ENCODE measurements at places on chromosomes 1 and 21.

GRCh38 chr1:202615501-202616354, 94.5 kb downstream of the SYT2 start:
- DNase-seq, result no peak

DNA sequence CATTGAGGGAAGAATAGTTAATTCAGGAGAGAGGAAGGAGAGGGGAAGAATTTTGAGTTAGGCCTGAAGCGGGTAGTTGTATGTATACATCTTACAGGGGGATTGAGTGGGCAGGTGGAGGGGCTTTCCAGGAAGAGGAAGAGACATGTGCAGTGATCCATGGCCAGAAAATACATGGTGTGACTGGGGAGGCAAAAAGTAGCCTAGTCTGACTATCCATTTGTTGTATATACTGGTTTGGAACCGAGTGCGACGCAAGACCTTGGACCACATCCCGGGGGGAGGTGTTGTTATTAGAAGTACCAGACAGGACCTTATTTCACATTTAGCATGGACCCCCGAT, 158.3 kb downstream of the SDCCAG8 start:
- no peak for DNase-seq

DNA sequence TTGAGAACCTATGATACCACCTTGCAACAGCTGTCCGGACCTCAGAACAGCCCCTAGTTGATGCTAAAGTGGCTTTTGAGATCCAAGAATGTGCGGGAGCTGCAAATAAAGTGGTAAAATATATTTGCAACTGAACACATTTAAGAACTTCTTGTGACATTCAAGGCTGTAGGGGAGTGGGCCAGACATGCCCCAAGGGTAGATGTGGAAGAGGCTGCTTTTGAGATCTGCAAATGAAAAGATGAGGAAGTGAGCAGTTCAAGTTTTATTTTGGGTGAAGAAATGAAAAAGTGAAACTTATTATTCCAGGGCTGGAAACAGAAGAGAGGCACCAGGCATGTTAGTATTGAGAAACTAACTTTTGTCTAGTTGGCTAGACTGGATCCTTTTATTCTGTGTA, 359.5 kb upstream of the PLXNA2 start:
- no peak for DNase-seq

DNA sequence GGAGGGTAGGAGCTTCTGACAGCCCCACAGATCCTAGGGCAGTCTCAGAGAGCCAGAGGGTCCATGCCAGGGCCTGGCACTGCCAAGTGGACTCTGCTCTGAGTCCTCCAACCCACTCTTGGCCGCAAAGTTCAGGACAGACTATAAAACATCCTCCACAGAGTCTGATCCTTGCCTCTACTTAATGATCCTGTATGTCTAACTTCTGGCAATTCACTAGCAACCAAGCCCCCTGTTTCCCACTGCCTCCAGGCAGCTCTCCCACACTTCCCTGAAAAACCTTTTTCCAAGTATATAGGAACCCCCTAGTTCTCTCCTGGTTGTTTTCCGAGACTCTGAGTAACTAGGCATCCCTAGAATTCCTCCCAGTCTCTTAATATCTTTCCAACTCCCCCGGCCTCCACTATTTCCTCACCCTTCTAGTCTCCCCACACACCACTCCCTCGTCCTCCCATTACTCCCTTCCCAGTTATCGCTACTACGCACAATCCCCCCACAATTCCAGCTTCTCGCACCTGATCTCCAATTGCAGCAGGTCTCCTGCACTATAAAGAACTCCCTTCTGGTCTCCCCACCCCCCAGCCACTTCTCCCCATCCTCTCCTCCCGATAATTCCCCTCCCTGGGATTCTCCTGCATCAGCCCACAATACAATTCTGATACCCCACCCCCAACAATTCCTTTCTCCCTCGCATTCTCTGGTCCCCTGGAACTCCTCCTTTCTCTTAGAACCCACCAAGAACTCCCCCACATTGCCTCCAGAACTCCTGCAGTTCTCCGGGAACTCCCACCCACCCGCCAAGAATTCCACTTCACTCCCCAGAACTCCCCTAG, 574 bp downstream of the IGSF9 start:
- no peak for DNase-seq

- DNase-seq, result no peak
Measured at GRCh38 chr1:155316922-155317321, 3.8 kb upstream of the RUSC1 start.

- no peak for DNase-seq
Measured at GRCh38 chr1:21931171-21932093, 5.7 kb downstream of the HSPG2 start.

GRCh38 chr1:35486858-35487408, 70.3 kb downstream of the KIAA0319L start:
- DNase-seq, result peak; percentile 24

- DNase-seq, result no peak
Measured at GRCh38 chr1:89198081-89198480, 661 bp downstream of the GBP4 start.

DNA sequence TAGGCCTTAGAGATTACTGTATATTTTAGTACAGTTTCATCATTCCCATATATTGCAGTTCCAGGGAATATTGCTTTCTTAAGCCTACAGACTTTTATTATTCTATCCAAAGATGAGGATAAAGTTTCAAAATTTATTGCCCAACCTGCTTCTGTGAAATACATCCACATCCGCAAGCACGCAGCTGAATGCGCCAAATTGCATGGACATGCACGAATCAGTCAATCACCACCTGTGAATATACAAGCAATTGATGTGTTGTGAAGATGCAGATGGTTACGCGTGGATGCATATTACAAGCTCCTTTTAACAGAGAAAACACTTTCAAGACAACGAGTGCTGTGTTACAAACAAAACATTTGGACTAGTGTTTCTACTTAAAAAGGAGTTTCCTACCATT, 577.8 kb upstream of the PLXNA2 start:
- DNase-seq, result no peak

GRCh38 chr1:166182281-166182680, 15.5 kb upstream of the FAM78B start:
- DNase-seq, result no peak

DNA sequence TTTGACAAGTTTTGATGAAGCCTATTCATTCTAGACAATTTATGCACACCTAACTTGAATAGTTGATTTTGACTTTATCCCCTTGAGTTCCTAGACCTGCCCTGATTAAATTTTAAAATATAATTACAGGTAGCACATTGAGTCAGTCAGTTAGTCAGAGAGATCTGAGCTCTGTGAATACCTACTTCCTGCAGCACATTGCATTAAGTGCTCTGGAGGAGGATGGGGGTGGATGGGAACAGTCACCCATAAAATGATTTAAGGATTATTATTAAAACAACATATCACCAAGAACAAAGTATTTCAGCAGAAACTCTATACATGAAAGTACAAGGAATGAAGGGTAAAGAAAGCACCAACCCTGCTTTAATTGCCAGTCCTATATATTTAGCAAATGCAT, 11.8 kb upstream of the RPF1 start:
- DNase-seq, result no peak

DNA sequence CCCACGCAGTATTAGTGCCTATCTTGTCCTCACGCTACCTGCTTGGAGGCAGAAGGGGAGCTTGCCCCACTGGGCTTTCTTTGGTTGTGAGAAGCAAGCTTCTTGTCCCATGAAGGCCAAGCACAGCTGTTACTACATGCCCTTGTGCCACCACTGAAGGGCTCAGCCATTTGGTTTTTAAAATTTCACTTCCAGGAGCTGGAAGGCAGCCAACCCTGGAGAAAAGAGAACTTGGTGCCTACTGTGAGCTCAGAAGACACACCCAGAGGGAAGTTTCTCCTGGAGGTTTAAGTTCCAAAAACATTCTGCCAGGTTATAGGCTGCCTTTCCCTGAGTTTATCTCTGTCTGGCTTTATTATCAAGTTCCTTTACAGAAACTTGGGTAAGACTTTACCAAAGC, 187.4 kb downstream of the SLC35F3 start:
- DNase-seq, result no peak

DNA sequence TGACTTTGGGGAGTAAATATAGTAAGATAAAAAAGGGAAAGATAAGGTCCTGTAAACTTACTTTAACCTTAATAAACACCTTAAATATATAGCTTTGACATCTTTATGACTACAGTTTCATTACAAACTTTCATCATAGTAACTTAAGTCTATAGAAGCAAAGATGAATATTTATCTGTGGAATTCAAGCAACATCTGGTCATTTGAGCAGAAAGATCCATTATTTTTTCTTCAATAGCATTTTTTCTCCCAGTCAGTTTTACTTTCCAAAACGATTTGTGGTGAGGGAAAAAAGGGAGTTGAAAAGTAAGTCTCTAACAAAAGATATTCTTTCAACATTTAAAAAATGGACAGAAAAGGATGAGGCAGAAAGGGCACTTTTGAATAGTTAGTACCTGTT, 69.0 kb downstream of the HMCN1 start:
- DNase-seq, result no peak

- DNase-seq, result no peak
Measured at GRCh38 chr1:79198832-79199231, 192.3 kb upstream of the ADGRL4 start.

GRCh38 chr1:119762953-119763352, 5.8 kb downstream of the HMGCS2 start:
- no peak for DNase-seq

- no peak for DNase-seq
Measured at GRCh38 chr1:196873385-196873784, 14.5 kb upstream of the CFHR4 start.

DNA sequence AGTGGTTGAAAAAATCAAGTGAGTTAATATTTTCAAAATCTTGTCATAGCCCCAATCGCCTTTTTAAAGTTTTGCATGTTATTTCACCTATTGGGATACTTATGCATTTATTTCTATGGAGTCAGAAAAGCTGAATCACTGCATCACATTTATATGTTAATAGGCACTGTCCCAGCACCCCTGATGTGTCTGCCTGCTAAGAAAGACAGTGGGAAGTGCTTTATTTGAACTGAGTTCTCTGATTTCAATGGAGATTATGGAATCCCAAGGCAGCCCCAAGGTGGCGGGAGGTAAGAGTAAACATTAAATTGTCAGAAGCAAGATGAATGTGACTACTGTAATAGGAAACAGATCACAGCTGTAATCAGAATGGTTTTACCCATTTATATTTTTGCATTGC, 2225.7 kb downstream of the NCAM2 start:
- no peak for DNase-seq

DNA sequence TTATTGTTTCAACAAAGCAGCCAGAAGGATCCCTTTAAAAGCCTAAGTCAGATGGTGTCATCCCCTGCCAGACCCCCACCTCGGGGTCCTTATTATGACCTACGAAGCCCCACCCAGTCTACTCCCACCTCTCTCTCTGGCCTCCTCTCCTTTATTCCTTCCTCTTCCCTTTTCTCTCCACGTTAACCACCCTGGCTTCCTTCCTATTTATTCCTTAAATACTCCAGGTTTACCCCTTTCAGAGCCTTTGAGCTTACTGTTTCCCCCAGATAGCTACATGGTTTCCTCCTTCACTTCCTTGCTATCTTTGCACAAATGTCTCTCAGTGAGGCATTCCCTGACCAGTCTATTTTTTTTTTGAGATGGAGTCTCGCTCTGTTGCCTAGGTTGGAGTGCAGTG, 12.0 kb upstream of the SLC9A1 start:
- DNase-seq, result no peak

DNA sequence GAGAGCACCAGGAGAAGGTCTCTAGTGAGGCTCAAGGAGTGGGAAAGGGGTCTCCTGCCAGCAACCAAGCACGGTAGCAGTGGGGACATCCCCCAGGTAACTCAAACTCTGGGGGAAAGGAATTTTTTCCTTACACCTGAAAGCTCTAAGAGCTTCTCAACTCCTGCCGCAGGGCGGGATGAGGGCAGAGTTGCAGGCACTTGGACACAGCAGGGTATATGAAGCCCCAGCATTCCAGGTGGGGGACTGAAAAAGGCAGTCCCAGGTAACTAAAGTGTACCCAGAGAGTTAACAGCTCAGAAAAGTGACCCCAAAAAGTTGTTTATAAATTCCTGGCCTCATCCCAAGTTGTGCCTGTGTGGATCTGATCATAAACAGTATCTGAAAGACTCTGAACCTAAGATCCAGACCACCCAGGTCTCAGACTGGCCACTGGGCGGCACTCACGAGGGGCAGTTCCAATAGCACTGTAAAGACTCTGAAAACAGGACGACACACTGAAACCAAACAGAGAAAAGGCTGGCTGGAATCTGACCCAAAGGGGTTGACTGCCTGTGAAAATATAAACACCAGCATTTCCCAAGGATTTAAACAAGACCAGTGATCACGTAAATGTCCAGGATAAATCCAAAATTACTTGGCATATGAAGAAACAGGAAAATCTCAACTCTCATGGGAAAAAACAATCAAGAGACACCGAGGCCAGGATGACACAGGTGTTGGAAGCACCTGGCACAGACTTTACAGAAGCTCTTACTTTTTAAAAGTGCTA, 47.5 kb downstream of the HSF2BP start:
- DNase-seq, result peak; percentile 56

DNA sequence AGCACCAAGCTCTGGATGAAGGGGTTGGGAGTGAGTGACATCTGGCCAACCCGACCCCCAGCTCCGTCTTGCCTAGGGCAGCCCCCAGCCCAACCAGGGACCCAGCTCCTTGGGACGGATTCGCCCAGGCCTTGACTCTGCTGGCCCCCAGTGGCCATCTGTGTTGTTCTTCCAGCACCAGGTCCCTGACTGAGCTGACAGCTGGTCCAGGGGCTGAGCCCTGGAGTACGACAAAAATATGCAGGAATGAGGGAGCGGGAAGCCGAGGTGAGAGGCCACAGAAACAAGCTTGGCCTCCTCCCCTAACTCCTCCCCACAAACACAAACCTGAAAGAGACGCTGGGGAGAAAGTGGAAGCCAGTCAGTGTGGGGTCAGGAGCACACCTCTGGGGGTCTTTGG, 55.0 kb upstream of the PAX7 start:
- DNase-seq, result peak; percentile 22

DNA sequence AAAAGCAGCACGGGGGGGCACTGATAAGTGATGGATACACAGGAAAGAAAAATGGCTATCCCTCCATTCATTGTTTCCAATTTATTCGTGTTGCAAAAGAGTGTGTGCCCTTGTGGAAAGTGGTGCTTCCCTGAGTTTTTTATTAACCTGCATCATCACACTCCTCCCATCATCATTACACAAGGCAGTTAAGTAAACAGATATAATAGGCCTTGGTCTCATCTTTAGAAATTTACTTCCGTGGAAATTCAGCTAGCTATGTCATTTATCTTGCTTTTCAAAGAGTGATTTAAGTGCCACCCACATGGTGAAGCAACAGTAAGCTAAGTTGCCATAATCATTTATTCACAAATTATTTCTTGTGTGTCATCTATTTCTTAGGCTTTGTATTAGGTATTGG, 473.3 kb downstream of the NEGR1 start:
- DNase-seq, result peak; percentile 0

DNA sequence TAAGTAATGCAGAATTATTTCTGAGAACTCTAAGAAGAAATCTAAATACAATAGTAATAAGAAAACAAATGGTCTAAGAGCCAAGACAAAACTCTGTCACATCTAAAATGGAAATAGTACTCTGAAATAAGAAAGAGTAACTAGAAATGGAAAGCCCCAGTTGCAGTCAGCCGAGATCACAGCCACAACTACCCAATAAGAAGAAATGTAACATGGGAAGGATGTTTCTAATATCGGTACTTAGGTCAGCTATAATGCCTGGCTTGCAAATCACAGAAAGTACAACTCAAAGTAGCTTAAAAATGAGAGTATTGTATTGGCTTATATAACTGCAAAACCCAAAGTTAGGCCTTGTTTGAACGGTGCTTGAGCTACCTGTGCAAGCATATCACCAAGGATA, 58.6 kb upstream of the USP25 start:
- no peak for DNase-seq
